HCEC 1CT (cell line): ENCODE measurements at places on chromosomes 11 and 22.

GRCh38 chr11:74471668-74472429, 4.5 kb upstream of the KCNE3 start:
- no peak for DNase-seq

GRCh38 chr11:64673279-64673678, 49.7 kb downstream of the NRXN2 start:
- no peak for DNase-seq

DNA sequence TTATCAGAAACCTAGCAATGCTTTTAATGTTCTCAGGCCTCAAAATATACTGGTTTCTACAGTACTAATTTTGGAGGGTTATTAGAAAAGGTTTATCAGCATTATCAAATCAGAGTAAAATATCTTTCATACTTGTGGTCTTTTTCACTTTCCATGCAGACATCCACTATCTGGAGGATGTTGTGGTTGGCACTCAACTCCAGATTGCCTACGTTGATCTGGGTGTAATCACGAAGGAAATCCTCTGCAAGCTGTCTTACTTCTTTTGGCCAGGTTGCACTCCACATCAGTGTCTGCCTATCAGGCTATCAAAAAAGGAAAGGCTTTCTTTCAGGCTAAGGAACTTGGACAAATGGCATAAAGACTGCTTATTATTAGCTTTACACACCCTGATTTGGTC, 11.6 kb downstream of the DDX17 start:
- DNase-seq, result no peak

GRCh38 chr11:7851391-7851790, 54.6 kb upstream of the OR5P2 start:
- DNase-seq, result no peak

DNA sequence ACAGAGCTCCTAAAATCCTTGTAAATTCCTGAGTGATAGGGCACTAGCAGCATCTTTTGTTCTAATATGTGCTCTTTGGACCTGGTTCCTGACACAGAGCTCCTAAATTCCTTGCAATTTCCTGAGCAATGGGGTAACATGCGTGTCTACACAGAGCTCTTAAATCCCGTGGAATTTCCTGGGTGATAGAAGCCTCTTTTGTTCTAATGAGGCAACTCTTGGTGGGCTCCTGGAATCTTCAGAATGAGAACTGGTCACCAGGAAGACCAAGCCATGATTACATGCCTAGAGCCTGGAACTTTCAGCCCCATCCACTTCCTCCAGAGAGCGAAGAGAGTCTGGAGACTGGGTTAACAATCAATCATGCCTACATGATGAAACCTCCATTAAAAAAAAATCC, 19.0 kb downstream of the RSF1 start:
- DNase-seq, result no peak

DNA sequence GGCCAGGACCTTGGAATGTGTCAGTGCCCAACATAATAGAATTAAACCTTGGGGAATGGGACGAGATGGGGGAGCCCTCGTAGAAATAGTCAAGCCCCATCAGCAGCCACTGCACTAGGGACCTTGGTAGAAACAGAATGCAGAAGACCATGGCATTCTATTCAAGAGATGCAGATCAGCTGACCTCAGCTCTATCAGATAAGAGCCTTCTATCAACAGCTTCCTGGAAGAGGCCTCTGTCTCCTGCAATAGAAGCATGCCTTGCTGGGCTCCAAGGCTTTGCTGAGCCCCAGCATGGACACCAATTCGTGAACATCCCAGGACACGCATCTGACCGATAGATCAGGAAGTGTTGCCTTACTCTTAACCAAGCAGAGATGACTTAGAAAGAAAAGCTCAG, 27.5 kb upstream of the FLI1 start:
- DNase-seq, result no peak

DNA sequence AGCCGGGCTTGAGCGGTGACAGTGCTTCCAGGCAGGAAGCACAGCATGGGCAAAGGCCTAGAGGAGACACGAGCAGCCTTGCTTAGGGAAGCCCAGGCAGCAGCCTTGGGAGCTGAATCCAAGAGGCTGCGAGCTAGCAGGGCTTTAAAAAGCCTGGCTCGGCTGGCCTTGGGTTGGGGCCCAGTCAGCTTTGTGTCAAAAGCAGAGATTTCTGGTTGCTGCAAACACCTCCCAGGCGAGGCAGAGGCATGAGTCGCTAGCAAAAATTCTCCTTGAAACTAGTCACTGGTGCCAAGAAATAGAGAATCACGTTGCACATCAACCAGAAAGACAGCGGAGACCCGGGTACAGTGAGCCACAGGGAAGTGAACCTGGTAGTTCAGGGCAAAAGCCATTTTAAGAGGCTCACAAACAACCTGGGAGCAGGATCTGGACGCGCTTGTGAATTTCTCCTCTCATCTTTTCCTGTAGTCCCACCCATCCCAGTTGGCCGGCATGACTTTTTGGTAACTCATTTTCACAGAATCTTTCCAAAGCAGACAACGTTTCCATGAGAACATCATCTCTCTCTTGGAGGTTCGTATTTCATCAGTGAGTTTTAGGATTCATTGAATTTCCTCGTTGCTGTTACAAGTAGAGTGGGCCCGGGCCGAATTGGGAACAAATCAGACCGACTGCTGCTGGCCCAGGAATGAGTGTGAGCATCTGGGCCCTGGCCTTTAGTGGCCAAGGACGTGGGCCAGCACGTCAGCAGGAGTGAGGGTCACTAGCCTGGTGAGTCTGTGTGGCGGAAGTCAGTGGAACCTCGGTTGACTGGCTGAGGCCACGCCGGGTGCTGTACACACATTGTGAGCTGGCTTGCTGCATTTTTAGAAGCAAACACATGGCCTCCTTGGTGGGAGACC, 16.4 kb upstream of the FGF4 start:
- DNase-seq, result peak; percentile 39

- DNase-seq, result no peak
Observed at GRCh38 chr11:86245369-86246292, 1.1 kb downstream of the EED start.

DNA sequence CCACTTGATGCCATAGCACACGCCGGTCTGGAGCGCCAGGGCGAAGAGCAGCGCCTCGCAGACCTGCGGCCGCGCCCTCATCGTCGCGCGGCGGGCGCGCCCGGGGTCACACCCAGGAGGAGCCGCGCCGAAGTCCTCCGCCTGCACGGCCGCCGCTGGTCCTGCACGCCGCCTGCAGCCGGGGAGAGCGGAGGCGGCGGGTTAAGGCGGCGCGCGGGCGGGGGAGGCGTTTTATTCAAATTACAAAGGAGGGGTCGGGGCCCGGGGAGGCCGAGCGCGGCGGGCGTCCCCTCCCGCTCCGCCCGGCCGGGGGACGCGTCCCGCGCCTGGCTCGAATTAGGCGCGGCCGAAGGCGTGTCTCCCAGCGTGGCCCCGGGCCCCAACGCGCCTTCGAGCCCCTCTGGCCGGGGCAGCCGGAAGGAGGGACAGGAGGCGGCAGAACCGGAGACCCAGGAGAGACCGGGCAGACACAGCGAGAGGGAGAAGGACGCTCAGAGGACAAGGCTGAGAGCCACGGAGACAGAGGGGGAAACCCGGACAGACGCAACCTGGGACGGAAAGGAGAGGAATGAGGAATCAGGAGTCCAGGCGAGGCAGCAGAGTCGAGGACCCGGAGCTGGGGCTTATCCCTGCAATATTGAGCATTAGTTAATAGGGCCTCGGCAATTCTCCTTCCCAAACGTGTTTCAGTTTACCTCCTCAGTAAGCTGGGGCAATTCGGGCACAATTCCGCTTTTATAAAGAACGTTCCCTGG, at the start of gene WNT11:
WNT11 (minus strand) TSS at position 176 of the 755 bp plus-strand sequence; CDS start at position 81, 95 bp downstream.
- DNase-seq, result no peak

GRCh38 chr11:134412203-134413042, at the start of gene B3GAT1:
Gene B3GAT1, minus strand, starts transcription at chr11:134412242. Its CDS starts 24,583 bp downstream, at chr11:134387659.
- no peak for DNase-seq

GRCh38 chr22:28187612-28188011, 268.6 kb upstream of the PITPNB start:
- DNase-seq, result no peak

- no peak for DNase-seq
Observed at GRCh38 chr11:125463590-125464269, 32.3 kb downstream of the FEZ1 start.

DNA sequence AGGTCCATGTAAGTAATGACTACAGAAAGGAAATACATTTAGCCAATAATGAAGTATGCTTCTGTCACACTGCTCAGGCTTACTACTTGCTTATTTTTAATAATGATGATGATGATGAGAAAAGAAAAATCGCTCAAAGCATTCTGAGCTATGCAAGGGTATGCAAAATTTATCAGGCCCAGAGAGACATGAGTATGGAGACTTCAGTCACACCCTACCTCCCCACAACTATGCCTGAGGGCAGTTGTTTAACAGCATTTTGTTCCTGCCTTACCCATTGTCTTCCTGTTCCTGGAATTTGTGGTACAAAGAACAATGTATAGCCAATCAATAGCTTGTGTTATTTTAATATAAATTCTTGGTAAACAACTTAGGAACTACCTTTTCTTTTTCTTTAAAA, 232.6 kb upstream of the ZBED5 start:
- no peak for DNase-seq

DNA sequence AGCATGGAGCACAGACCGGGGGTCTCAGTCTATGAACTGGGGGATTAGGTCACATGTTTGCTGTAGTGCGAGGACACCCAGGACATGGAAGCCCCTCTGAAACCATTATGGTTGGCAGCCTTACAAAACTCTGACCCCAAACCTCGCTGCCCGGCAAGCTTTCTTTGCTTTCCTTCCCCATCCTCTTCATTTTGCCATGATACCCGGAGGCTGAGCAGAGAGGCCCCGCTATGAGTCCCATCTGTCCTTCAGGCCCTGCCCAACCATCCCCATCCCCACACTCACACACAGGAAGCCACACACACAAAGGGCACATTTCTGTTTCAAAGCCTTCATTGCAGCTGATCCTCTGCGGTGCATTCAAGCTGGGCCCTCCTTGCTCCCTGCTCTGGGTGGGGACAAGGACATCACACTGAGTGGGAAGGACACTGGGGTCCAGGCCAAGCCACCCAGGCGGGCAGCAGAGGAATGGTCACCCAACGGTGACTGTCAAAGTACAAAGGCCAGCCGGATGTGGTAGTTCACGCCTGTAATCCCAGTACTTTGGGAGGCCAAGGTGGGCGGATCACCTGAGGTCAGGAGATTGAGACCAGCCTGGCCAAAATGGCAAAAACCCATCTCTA, 176.5 kb downstream of the CTTN start:
- no peak for DNase-seq

DNA sequence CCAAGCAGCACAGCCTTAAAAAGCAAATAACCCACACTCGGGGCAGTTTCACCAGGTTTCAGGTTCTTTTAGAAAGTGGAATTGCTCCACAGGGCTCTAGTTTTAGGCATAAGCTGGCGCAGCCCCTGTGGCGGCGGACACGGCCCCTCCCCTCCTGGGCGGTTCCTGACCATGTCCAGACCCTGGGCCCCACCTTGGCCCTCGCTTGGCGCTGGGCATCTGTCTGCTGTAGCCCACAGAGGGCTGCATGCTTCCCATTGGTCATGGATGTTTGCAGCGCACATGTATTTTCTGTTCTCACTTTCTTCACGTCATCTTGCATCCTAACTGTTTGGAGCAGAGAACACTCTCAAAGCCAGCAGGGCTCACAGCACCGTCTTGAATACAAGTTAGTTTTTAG, 244.3 kb downstream of the BRD1 start:
- DNase-seq, result no peak

GRCh38 chr11:125128450-125128849, 17.0 kb upstream of the TMEM218 start:
- peak; percentile 77 for DNase-seq

DNA sequence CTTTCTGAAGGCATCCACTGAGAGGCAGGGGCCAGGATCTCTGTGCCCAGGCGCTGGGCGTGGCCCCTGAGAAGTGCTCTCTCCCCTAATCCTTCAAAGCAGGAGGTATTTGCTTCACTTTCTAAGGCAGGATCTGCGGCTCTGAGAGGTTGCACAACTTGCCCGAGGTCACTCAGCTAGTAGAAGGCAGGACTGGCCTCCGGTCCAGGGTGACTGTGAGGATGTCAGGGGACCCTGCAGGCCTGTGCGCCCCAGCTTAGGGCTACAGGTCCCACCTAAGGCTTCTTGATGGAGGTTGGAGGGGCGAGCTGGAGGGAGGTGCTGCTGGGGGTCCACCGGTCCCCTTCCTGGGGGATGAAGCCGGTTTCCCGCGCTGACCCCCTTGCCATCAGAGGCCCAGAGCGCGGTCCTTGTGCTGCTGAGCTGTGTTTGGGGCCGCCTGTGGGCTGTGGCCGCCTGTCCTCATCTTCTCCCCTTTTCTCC, 979 bp downstream of the SMIM38 start:
- DNase-seq, result no peak

- no peak for DNase-seq
Observed at GRCh38 chr11:23455321-23455891, 595.1 kb upstream of the CCDC179 start.
